ENCODE measurements at places on chromosomes 12 and 14.

GRCh38 chr12:26278266-26278665 is 82.9 kb downstream of the SSPN start:
- no peaks in the 10 kb centered on the region for H3K36me3 ChIP-seq
- H3K4me3 ChIP-seq: no peak overlapping the region
- H3K27ac ChIP-seq: no peak overlapping the region
- peaks cover 13% of the 10 kb centered on the region for H3K27me3 ChIP-seq
- H3K4me1 ChIP-seq: no peaks in the 10 kb centered on the region

- H3K4me1 ChIP-seq: peaks cover 37% of the 10 kb centered on the region
- no peaks in the 10 kb centered on the region for H3K27me3 ChIP-seq
- H3K27ac ChIP-seq: no peak overlapping the region
- peaks cover 59% of the 10 kb centered on the region for H3K36me3 ChIP-seq
- DNase-seq: no peak
Measured at GRCh38 chr14:104757681-104758392, 4.9 kb downstream of the SIVA1 start.

DNA sequence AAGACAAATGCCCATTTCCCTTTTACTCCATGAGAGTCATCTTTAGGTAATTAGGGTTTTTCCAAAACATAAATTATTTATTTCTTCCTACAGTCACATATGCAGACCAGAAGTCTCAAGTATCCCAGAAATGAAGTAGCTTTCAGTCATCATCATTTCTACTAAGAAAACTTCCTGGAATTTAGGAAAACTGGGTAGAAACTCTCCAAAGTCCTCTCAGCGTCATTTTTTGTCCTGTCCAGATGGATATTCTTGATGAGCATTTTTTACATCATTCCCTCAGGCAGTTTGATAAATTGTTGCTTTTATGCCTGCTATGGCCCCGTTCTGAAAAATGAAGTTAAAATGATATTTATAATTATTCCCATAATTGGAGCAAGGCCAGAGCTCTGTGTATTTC is 93.9 kb upstream of the DCN start:
- no peak overlapping the region for H3K4me3 ChIP-seq
- no peaks in the 10 kb centered on the region for H3K4me1 ChIP-seq
- H3K27me3 ChIP-seq: no peaks in the 10 kb centered on the region
- no peak for DNase-seq
- no peaks in the 10 kb centered on the region for H3K36me3 ChIP-seq

GRCh38 chr14:104286496-104286895 is 148.1 kb downstream of the KIF26A start:
- H3K27me3 ChIP-seq: peaks cover 17% of the 10 kb centered on the region
- no peak overlapping the region for H3K27ac ChIP-seq
- H3K4me1 ChIP-seq: no peaks in the 10 kb centered on the region
- H3K4me3 ChIP-seq: no peak overlapping the region
- peaks cover 3% of the 10 kb centered on the region for H3K36me3 ChIP-seq

- peaks cover 32% of the 10 kb centered on the region for H3K4me1 ChIP-seq
- DNase-seq: no peak
- H3K27ac ChIP-seq: no peak overlapping the region
- H3K4me3 ChIP-seq: no peak overlapping the region
- H3K27me3 ChIP-seq: no peaks in the 10 kb centered on the region
- no peaks in the 10 kb centered on the region for H3K36me3 ChIP-seq
Measured at GRCh38 chr12:116210131-116210530, 67.4 kb downstream of the MED13L start.

GRCh38 chr14:73685328-73685727 is 28.9 kb downstream of the PNMA1 start:
- H3K27ac ChIP-seq: no peak overlapping the region
- DNase-seq: no peak
- no peaks in the 10 kb centered on the region for H3K27me3 ChIP-seq
- H3K4me1 ChIP-seq: no peaks in the 10 kb centered on the region
- H3K36me3 ChIP-seq: peaks cover 5% of the 10 kb centered on the region

- no peaks in the 10 kb centered on the region for H3K36me3 ChIP-seq
- no peak overlapping the region for H3K4me3 ChIP-seq
- H3K27me3 ChIP-seq: no peaks in the 10 kb centered on the region
- no peaks in the 10 kb centered on the region for H3K4me1 ChIP-seq
Measured at GRCh38 chr12:30000401-30000800, 216.7 kb upstream of the TMTC1 start.
